ENCODE measurements at places on chromosomes 3 and 15.

DNA sequence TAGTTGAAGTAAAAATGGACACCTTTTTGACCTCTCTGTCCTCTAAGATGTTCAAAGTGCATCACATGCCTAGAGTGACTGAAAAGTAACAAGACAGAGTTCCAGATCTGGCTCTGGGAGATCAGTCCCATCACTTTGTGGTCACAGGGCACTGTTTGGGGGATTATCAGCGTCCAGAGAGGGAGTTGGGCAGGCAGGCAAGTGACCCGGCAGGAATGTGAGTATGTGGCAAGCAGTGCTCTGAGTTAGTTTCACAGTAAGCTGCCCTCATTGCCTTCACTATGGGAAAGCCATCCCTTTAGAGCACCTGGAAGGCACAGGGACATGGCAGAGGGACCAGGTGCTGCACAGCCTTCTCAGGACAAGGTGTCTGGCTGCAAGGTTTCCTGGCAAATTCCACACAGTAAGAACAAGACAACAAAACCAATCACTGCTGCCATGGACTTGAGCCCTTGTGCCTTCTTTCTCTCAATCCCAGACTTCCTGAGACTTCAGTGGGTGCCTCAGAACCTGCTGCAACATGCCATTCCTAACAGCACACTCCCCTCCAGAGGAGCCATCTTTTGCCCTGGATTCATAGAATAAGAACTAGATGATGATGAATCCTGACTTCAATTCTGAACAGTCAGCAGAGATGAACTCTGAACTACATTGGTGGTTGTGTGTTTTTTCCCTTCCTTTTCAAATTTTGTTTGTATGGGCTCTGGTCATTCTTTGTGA, 55.2 kb downstream of the TIPARP start:
- no peak for DNase-seq

DNA sequence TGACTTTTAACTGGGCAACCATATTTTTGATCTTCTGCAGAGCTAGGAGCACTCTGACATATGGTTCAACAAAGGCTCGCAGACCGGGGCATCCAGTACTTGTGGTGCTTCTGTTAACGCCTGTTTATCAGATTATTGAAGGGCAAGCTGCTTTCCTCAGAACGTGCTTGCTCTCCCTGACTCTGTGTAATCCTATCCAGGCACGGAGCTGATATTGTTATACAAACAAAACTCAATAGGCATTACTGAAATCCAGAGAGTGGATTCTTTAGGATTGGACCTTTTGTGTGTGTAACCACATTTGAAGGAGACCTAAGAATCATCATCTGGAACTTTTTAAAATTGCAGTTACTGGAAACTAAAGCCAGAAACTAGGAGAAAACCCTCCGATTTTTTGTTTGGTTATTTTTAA, 246.5 kb downstream of the PTPRG start:
- no peak for DNase-seq

DNA sequence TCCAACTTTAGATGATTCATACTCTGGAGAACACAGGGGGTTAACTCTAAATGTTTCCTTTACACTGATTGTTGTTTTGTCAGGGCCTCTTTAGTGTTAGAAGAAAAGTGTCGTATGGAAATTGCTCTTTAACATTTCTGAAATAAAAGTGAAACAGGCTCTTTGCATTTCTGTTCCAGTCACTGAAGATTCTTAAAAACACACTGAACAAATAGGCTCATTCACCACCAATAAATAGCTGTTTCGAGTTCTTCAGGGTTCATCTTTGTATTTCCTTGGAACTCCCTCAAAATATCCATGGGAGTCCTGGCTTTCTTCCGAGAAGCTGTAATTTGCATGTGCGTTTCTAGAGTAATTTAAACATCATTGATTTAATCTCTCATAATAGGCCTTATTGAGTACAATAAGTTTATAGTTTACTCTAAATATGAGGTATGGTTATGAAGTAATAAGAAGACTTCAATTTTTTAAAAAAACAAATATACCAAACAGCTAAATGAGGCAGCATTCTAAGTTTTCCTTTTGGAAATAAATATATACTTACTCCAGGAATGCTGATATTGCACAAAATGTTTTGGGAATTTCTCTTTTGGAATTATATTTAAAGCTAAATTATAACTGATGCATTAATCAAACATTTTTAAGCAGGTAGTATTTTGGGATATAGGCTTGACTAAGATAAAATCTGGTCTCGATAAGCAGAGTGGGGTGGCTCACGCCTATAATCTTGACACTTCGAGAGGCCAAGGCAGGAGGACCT, 327.4 kb downstream of the EPHA3 start:
- no peak for DNase-seq

- no peak for DNase-seq
Measured at GRCh38 chr3:57918123-57918837, 89.9 kb upstream of the FLNB start.

GRCh38 chr3:10173095-10173925, 8.6 kb downstream of the IRAK2 start:
- DNase-seq: no peak

DNA sequence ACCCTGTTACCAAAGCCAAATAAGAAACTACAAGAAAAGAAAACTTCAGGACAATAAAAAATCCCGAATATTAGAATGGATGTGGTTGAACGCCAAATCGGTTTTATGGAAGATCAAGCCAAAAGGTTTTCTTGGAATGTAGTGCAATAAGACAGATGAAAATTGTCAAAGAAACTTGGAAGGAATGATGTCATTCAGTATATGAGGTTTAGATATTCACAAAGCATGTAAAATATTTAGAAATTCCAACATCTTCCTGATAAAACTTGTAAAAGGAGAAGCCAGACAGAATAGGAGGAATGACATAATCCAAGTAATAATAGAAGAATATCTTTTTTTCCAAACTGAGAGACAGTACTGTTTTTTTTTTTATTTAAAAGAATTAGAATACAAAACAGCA, 130.3 kb upstream of the ZPLD1 start:
- no peak for DNase-seq

GRCh38 chr15:35756623-35757022, 210.7 kb upstream of the DPH6 start:
- DNase-seq: no peak

- no peak for DNase-seq
Measured at GRCh38 chr3:188916934-188917401, 254.8 kb upstream of the TPRG1 start.

DNA sequence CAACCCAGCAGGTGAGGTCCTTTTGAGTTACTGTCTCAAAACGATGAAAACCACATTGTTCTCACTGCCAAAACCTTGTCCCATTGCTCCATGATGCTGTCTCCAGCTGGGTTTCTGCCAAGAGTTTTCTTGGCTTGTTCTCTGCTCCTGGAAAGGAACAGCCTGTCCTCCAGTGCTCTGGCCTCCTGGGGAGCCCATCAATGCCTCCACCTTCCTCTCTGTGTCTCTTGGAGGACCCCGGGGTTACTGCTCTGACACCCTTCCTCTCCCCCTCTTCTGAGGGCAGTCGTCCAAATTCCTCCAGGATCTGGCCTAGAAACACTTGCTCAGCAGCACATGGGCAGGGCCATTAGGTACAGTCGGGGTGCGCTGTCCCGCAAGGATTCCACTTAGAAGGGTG, 63.9 kb upstream of the RGMA start:
- DNase-seq: no peak

- DNase-seq: no peak
Measured at GRCh38 chr15:101479342-101479845, 10.1 kb downstream of the PCSK6 start.

- no peak for DNase-seq
Measured at GRCh38 chr15:37199545-37199944, 99.2 kb upstream of the MEIS2 start.

DNA sequence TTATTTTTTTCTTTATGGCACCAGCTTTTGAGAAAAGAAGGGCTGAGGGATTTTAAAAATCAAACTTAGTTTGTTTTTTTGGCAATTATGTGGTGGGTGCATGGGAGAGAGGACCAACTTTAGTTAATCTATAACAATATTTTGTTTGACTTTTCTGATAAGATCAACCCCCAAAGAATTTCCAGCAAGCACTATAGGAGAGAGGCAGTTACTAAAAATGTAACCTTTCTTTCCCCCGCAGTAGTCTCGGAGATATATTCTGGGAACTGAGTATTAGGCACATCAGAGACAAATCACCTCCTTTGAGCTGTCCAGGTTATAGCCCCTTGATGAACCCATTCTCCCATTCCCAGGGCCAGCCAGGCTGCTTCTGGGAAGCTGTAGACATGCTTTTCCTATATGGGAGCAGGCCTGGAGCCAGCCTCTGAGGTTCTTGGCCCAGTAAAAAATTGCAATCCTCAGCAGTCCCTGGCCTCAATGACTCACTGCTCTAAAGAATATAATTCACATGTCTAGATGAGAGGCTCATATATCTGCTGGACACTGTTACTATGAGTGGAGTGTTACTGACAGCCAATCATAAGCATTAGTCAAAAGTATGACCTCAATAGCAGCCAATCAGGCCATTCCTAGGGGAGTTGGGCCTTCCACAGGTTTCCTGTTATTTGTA, 138.3 kb upstream of the AGBL1 start:
- no peak for DNase-seq

- no peak for DNase-seq
Measured at GRCh38 chr3:171371354-171371753, 88.9 kb downstream of the TNIK start.

DNA sequence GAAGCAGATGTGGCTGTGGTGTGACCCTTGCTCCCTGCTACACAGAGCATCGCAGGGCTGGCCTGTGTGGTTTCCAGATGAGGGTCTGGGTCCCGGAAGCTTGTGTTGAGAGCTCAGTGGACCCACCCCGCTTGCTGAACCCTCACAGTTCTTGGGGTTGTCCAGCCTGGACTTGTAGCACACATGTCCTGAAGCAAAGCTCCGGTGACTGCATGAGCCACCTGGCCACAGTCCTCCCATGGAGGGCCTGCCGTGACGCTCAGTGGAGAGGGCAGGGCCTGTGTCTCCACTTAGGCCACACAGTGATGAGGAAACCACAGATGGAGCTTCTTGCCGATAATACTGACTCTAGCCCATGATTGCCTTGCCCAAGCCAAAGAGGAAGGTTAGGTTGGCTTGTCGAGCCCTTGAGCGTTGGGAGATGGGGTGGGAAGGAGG, 62.6 kb downstream of the RGMA start:
- no peak for DNase-seq

DNA sequence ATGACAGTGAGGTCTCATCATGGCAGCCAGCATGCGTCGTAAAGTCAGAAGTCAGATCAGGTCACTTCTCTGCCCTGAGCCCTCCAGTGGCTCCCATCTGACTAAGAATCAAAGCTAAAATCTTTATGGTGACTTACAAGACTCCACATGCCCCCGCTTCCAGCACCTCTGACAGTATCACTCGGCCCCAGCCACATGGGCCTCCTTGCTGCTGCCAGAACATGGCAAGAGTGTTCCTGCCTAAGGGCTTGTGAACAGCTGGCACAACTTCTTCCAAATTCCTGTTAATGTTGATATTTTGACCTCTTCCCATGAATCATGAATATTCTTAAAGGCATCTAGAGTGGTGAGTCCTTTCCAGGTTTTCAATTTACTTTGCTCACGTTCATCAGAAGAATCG, 20.5 kb downstream of the POLR2M start:
- DNase-seq: no peak

GRCh38 chr3:158742871-158743663, 10.8 kb upstream of the RARRES1 start:
- no peak for DNase-seq

- DNase-seq: no peak
Measured at GRCh38 chr15:92796161-92796611, 103.9 kb upstream of the CHD2 start.

- DNase-seq: no peak
Measured at GRCh38 chr3:51400166-51400565, 9.1 kb downstream of the RBM15B start.

GRCh38 chr3:180362081-180362480, 239.9 kb upstream of the TTC14 start:
- no peak for DNase-seq

DNA sequence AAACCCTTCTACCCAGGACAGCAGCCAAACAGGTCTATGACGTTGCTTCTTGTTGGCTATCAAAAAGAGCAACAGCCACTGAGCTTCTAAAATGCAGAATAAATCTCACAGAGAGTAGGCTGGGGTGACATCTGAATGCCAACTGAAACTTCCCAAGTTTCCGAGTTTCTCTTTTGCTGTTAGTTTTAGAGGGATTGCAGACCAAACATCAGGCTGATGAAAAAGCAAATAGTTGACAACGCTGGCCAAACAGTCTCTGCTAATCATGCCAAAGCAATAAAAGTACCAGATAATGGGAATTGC, 670 bp upstream of the CBLB start:
- DNase-seq: no peak

GRCh38 chr15:40872791-40873693, 992 bp downstream of the RHOV start:
- DNase-seq: no peak

GRCh38 chr3:69936266-69936665, 63.3 kb upstream of the SAMMSON start:
- no peak for DNase-seq

DNA sequence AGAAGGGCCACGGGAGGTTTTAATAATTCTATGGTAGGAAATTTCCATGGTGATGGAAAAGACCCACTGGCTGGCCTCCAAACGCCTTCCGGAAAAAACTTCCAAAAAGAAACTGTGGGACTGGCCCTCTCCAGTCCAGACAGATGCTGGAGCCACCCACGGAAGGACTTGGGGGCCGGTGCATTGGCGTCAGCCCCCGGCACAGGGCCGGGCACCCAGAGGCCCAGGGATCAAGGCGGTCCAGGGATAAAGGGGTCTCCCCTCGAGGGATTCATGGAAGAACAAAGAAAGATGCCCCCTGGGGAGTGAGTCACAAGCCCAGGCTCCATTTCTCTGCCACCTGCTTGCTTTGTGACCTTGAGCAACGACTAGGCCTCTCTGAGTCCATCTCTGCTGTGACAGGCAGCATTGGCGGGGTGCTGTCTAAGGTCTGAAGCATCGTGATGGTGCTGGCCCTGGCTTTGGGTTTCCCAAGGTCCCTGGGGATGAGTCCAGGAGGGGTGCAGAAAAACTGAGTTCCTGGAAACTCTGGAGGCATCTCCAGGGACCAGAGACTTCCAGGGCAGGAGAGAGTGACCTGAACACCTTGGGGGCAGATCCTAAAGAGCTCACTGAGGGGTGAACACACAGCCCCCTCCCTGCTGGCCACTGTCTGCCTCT, 21.6 kb downstream of the ATP2B2 start:
- no peak for DNase-seq

- no peak for DNase-seq
Measured at GRCh38 chr3:117322866-117323265, 613.3 kb downstream of the TUSC7 start.

DNA sequence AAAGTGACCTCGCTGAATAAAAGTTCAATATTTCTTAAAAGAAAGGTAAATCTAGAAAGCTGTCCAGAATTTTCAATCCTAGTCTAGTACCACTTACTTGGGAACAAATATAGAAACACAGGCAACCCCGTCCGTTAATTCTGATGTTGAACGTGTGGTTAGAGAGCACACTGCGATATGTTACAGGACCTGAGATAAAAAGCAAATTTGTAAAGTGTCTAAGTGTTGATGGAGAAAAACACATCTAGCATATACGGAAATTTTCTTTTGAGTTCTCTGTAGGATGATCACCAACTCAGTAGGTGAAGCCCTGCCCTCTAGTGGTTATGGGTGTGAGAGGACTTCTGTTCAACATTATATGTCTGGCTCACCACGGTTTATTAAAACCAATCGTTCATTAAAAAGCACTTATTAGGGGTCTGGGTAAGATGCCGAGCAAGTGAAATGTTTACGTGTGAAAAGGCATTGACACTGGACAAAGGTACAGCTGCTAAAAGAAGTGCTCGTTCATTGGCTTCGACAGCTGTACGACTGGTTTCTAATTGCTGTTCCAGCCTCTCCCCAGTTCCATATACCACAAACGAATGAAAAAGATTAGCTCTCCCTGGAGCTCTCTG, 1.0 kb upstream of the ATP2C1 start:
- DNase-seq: no peak

Measured in stimulated activated CD4-positive, alpha-beta T cell treated with anti-CD3 and anti-CD28 coated beads, TNF-alpha, amount 100 ng/mL, for 1 hour (primary cell).